ENCODE measurements at places on chromosomes 3 and 15. TPM values are rescaled to one million over a fixed set of nuclear protein-coding genes. Genes with fewer than 3 reads are reported as not detected.

The UCN2 gene
- polyA plus RNA-seq = not detected

The SEMA3B gene
- polyA plus RNA-seq = 451 TPM

The RLBP1 gene
- 0.16 TPM for polyA plus RNA-seq

The PLXNB1 gene
- 6.1 TPM for polyA plus RNA-seq

The BOC gene
- polyA plus RNA-seq = 1.9 TPM

The ACTRT3 gene
- 0.32 TPM for polyA plus RNA-seq

The CTXND1 gene
- polyA plus RNA-seq = 1.6 TPM

The GOLGA6D gene
- polyA plus RNA-seq = not detected

The ANKRD34C gene
- 0.11 TPM for polyA plus RNA-seq

The GABRB3 gene
- 11.3 TPM for polyA plus RNA-seq

The ZNF639 gene
- 52.5 TPM for polyA plus RNA-seq

DNA sequence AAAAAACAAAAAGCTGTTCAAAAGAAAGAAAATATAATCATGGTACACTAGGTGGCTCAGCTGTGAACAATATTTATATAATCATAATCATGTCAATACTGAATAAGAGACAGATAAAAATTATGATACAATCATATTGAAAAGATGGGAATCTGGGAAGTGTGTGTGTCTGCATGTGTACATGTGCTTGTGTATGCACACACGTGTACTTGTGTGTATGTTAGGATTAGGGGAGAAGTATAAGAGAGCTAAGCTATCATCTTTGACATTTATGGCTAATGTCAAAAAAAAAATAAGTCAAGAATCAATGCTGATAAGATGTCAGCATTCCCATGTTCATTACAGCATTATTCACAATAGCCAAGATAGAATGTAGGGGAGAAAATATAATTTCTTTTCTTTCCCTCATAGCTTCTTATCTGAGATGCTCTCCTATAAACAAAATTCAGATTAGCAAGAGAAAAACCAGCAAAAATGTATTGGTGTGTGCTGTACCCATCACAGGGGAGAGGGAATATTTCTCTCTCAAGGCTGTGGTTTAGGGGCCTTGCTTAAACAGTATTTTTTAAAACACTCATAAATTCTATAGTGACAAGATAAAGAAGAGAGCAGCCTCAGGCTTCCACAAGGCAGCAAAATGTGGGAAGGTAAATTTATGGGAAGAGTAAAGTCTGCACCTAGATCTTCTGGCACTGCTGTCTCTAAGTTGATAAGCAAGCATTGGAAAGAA, 63.4 kb upstream of the ITGA11 start:
- H3K4me1 ChIP-seq = no peaks in the 10 kb centered on the region
- DNase-seq = no peak
- H3K27ac ChIP-seq = no peak overlapping the region
- no peak overlapping the region for H3K4me3 ChIP-seq
- H3K36me3 ChIP-seq = no peaks in the 10 kb centered on the region

- DNase-seq = no peak
- no peaks in the 10 kb centered on the region for H3K36me3 ChIP-seq
- H3K4me1 ChIP-seq = peaks cover 25% of the 10 kb centered on the region
- H3K27me3 ChIP-seq = no peaks in the 10 kb centered on the region
Measured at GRCh38 chr3:141737093-141737492, 1.0 kb upstream of the RNF7 start.

DNA sequence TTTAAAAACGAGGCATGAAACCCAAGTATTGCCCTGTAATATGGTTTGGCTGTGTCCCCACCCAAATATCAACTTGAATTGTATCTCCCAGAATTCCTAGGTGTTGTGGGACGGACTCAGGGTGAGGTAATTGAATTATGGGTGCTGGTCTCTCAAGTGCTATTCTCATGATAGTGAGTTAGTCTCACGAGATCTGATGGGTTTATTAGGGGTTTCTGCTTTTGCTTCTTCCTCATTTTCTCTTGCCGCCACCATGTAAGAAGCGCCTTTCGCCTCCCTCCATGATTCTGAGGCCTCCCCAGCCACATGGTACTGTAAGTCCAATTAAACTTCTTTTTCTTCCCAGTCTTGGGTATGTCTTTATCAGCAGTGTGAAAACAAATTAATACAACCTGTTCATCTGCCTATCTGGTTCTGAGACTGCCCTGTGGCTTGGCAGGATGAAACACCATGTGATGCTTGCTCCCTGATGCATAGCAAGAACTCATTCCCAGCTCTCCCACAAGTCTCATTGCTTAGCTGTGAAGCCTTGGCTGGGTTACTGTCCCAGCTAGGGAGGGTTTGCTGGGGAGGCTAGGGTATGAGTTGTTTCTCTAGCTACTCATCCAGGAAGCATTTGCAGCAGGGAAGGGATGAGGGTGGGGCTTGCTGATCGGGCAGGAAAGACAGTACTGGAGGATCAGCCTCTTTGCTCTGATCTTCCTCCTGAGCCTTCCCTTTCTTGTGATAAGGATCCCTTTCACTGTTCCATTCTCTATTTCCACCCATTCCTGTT, 3.7 kb upstream of the SQOR start:
- H3K27me3 ChIP-seq = no peaks in the 10 kb centered on the region
- H3K36me3 ChIP-seq = no peaks in the 10 kb centered on the region
- peaks cover 7% of the 10 kb centered on the region for H3K4me1 ChIP-seq
- no peak overlapping the region for H3K27ac ChIP-seq
- peak; percentile 40 for DNase-seq

DNA sequence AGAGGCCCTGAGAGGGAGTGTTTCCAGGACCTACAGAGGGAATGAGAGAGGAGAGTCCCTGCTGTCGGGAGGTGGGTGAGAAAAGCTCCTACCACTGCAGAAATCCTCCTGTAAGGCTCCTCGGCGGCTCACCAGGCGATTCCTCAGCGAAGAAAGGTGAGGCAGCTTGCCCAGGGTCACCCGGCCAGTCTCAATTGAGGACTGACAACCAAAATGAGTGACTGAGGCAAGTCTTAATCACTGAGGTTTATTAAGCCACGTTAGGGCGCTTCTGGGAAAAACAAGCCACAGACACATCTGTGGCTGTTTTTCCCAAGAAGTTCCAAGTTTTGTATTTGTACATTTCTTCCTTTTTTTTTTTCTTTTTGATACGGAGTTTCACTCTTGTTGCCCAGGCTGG, 48.5 kb downstream of the ZDHHC19 start:
- H3K36me3 ChIP-seq = no peaks in the 10 kb centered on the region
- H3K27me3 ChIP-seq = no peaks in the 10 kb centered on the region
- DNase-seq = no peak
- no peak overlapping the region for H3K27ac ChIP-seq
- H3K4me3 ChIP-seq = no peak overlapping the region
- H3K4me1 ChIP-seq = peaks cover 3% of the 10 kb centered on the region

DNA sequence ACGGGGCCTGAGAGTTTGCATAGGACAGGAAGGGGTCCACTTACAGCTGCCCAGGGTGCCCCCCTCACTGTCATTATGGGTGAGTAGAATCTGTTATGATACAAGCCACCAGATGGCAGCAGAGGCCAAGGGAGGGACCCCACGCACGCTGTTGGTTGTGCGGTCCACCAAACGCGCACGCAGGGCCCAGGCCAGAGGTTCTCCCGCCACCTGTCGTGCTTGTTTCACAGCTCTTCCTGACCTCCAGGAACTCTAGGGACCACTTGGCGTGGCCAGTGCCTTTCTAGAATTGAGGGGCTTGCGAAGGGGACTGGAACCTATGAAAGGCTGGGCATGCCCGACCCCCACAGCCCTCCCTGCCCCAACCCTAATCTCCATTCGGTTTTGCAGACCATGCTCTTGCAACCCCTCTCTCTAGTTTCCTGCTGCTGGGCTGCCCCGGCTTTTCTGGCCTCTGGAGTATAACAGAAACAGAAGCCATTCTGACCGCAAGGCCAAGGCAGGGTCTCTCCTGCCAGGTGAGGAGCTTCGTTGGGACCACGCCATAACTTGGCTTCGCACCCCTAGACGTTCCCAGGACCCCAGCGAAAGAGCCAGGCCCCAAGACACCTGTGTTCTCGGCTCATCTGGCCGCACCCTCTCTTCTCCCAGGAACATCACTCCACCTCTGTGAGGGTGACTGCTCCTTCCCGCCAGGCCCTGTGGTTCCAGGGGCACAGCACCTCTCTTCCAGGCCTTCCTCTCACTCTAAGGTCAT, 46.0 kb downstream of the ALDH1L1 start:
- DNase-seq = peak; percentile 86
- H3K27me3 ChIP-seq = no peaks in the 10 kb centered on the region
- H3K36me3 ChIP-seq = no peaks in the 10 kb centered on the region
- no peak overlapping the region for H3K4me3 ChIP-seq
- H3K4me1 ChIP-seq = peaks cover 7% of the 10 kb centered on the region

GRCh38 chr15:40008061-40008765, 30.8 kb downstream of the SRP14 start:
- DNase-seq = no peak
- H3K27ac ChIP-seq = no peak overlapping the region
- H3K27me3 ChIP-seq = no peaks in the 10 kb centered on the region
- peaks cover 65% of the 10 kb centered on the region for H3K36me3 ChIP-seq

DNA sequence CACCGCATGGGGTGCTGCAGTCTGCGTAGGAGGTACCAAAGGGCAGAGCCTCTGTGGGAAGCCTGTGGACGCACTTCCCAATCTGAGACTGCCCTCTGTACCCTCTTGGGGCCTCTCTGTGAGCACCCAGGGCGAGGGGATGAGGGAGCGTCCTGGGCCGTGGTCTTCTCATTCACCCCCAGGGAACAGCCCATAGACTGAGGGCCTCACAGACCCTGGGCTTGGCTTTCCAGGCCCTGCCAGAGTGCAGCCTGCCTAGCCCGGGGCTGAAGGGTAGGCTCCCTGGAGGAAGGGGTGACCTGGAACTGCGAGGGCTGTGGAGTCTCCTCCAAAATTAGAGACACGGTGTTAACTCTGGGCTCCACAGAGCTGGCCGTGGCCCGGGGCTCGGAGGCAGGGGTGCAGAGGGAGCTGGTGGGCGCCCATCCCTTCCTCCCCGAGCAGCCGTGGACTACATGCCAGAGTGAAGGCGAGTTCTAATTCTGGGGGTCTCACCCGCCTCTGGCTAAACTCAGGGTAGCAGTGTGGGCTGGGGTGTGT, 468 bp upstream of the SPTBN5 start:
- peak overlapping the region; percentile 52 for H3K27ac ChIP-seq
- H3K36me3 ChIP-seq = no peaks in the 10 kb centered on the region
- H3K27me3 ChIP-seq = no peaks in the 10 kb centered on the region
- H3K4me1 ChIP-seq = peaks cover 18% of the 10 kb centered on the region
- H3K4me3 ChIP-seq = peak overlapping the region; percentile 32

DNA sequence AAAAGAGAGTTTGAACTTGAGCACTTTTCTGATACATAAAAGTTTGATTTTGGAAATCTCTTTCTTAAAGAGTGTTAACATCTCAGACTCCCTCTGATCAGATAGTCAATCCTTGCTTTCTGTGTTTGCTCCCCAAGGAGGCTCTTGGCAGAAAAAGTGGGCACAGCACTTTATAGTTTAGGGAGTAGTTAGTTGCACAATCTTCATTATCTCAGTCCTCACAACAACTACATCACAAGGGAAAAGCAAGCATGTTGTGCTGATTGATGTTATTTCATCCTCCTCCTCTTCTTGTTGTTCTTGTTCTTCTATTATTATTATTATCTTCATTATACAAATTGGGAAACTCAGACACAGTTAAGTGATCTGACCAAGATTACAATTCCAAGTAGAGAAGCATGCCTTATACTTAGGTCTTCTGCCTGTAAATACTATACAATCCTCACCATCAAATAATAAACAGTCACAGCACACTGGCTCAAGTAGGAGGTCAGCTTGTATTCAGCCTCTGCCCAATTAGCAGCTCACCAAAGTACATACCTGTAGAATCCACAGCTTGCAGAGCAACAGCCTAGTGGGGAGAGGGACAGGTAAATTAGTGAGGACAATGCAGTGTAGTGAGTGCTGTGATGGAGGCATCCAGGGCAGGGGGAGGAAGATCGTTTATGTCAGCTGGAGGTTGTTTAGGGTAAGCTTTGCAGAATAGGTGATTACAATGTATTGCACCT, 304.1 kb upstream of the MME start:
- H3K4me3 ChIP-seq = no peak overlapping the region
- H3K27ac ChIP-seq = no peak overlapping the region
- H3K4me1 ChIP-seq = no peaks in the 10 kb centered on the region

DNA sequence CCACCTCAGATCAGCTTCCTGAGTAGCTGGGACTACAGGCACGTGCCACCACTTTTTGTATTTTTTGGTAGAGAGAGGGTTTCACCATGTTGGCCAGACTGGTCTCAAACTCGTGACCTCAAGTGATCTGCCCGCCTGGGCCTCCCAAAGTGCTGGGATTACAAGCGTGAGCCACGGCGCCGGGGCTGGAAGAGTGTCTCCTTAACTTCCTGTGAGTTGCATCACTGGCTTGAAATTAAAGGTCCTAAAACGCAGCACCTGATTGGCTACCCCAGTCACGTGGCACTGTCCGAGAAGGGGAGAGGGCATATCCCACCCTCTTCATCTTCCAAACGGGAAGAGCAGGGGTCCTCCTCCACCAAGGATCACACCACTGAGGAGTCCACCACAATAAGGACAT, 5.5 kb upstream of the FAM174B start:
- H3K4me1 ChIP-seq = no peaks in the 10 kb centered on the region
- no peak for DNase-seq
- H3K27me3 ChIP-seq = no peaks in the 10 kb centered on the region
- no peaks in the 10 kb centered on the region for H3K36me3 ChIP-seq
- H3K4me3 ChIP-seq = no peak overlapping the region
- H3K27ac ChIP-seq = no peak overlapping the region

- H3K27me3 ChIP-seq = no peaks in the 10 kb centered on the region
- DNase-seq = no peak
- H3K4me3 ChIP-seq = no peak overlapping the region
- H3K27ac ChIP-seq = no peak overlapping the region
Measured at GRCh38 chr15:28068930-28069329, 30.2 kb downstream of the OCA2 start.

DNA sequence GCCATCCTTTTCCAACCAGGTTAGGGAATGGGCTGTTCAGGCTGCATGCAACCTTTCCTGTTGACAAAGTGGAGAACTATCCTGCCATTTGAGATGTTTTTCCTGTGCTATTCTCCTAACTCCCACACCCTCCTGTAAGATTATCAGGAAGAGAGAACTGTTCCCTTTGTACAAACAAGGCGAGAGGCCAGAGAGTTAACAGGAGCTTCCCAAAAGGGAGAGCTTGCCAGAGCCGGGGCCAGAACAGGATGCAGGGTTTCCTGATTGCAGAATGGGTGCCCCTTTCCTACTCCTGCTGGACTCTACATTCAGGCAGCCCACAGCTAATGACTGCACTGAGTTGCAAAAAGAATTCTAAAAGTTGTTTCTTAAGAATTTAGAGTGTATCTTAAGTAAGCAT, 17.1 kb downstream of the PML start:
- peak; percentile 55 for DNase-seq
- H3K4me3 ChIP-seq = no peak overlapping the region
- H3K27me3 ChIP-seq = no peaks in the 10 kb centered on the region
- H3K36me3 ChIP-seq = no peaks in the 10 kb centered on the region
- peak overlapping the region; percentile 75 for H3K27ac ChIP-seq
